Renal cortex interstitium (tissue), 15 donors: ENCODE measurements at places on chromosomes 7 and 10.

DNA sequence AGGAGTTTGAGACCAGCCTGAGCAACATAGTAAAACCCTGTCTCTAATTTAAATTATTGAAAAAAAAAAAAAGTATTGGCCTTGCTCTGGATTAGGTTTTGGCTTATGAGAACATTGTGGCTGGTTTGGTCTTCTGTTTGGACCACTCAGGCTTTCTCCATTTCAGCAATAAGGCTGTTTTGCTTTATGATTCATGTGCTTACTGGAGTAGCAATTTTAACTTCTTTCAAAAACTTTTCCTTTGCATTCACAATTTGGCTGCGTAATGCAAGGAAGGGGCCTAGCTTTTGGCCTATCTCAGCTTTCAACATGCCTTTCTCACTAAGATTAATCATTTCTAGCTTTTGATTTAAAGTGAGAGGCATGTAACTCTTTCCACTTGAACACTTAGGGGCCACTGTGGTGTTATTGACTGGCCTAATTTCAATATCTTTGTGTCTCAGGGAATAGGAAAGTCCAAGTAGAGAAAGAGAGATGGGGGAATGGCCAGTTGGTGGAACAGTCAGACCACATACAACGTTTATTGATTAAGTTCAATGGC, 38.0 kb upstream of the SRPK2 start:
- no peak for DNase-seq

DNA sequence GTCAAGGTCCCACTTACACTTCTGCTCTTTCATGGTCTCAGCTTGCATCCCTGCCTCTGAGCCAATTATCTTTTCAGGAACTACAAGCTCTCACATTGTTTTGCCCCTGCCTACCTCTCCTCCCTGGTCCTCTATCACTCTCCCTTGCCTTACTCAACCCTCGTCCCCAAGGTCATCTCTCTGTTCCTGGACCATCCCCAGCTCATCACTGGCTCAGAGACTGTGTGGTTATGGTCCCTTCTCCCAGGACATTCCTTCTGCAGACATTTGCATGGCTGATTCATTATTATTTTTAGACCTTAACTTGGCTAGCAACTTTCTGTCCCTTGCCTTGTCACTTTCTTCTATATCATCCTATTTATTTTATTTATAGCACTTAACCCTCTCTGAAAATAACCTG, 17.8 kb upstream of the GPAM start:
- DNase-seq, result no peak

DNA sequence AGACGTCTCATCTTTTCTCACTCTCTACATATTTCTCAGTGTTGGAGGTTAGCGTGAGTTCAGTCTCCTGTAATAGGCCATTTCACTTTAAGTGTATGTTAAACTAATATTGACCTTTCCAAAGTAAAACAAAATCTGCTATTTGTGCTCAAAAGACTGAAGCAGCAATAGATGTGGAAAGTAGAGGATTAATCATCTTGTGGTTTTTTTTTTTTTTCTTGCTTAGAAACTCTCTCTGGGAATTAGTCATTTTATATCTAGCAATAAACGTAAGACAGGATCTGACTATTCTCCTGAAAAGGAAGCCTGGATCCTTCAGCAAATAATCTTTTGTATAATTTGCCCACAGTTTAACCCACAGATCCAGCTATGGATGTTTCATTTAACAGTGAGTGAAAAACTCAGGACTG, 81.7 kb downstream of the NRP1 start:
- no peak for DNase-seq

DNA sequence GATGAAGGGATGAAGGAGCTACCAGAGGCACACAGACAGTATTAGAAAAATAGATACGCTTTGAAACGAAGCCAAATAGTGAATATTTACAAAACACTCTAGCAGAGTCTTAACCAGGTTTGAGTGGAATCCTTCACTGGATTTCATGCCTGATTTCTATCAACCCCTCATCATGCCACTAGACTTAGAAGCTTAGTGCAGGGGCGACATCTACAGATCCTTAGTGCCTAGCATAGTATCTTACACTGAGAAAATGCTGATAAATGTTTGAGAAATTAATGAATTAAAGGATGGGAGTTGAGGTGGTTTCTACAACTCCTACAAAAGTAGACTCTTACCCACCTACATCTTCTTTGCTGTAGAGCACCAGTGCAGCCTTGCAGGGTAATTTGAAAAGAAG, 54.7 kb upstream of the CCNJ start:
- no peak for DNase-seq

- no peak for DNase-seq
Observed at GRCh38 chr10:89609833-89610346, 35.2 kb downstream of the PANK1 start.

DNA sequence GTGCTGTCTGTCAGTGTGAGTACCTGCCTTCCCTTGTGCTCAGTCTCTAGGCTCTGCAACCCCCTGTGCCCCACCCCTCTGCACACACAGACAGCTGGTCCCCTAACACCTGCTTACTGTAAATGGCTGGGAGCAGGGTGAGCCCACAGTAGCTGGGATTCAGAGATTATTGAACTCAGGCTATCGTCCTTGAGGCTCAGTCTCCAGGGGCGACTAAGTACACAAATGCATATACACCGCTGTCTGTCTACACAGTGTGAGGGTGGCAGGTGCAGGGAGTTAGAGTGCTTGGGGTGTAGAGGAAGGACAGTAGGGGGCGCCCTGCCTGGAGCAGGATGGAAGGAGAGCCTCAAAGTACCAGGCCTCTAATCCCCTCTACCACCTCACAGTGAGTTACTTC, 12.9 kb downstream of the UPP1 start:
- no peak for DNase-seq

DNA sequence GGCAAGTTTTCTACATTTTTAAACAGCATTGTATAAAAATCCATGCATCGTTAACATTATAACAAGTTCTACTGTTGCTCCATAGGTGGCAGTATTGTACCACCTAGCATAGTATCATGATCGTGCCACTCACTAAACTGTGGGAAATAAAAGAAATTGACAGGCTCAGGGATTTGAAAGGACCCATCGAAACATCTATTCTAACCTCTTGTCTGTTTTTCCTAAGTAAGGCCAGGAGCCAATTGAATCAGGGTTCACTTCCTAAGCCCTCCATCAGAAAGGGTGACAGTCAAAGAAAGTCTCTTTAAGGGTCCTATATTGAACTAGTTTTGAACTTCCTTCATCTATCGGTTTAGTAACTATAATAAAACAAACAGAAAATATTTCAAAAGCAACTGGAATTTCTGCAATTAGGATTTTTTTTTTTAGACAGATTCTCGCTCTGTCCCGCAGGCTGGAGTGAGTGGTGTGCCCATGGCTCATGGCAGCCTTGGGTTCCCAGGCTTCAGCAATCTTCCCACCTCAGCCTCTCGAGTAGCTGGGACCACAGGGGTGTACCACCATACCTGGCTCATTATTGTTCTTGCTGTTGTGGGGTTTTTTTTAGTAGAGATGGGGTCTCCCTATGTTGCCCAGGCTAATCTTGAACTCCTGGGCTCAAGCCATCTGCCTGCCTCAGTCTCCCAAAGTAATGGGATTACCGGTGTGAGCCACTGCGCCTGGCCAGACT, 9.4 kb downstream of the HACD1 start:
- DNase-seq, result peak; percentile 43

DNA sequence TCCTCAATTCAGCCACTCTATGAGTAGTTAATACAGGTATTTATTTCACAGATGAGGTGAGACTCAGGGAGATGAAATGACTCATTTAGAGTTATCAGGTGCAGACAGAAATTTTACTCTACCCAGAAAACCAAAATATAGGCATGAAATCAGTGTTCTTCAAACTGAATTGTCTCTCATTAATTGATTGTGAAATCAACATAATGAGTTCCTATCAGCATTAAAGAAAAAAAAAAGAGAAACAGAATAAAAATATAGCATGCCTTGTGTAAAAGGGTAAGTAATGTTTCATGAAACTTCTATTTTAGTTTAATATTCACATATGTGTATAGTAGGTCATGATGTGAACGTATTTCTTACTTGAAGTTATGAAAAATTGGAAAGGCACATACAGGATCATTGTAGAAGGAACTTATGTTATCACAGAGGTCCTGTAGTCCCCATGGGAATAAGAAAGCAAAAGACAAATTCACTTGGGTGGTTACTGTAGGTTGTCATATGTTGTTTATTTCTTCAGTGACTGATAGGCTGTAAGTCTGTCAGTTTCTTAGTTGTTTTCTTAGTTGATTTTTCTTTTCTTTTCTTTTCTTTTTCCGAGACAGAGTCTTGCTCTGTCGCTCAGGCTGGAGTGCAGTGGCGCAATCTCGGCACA, 47.5 kb downstream of the KAT6B start:
- DNase-seq, result no peak

DNA sequence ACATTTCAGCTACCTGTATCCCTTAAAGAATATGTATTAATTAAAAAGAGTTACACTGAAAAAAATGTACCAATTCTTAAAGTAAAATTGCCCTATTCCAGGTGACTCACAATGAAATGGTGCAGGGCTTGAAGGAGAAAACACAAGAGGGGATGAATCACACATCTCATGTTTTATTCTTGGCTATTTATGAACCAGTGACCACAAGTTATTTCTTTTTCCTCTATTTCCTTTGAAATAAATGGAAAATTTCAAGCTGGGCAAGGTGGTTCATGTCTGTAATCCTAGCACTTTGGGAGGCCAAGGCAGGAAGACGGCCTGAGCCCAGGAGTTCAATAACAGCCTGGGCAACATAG, 106.8 kb downstream of the UBE2H start:
- DNase-seq, result no peak
